ENCODE measurements at places on chromosomes 3 and 15.
A peak's percentile ranks its signal among the peaks of the same experiment; 100 is the strongest.

DNA sequence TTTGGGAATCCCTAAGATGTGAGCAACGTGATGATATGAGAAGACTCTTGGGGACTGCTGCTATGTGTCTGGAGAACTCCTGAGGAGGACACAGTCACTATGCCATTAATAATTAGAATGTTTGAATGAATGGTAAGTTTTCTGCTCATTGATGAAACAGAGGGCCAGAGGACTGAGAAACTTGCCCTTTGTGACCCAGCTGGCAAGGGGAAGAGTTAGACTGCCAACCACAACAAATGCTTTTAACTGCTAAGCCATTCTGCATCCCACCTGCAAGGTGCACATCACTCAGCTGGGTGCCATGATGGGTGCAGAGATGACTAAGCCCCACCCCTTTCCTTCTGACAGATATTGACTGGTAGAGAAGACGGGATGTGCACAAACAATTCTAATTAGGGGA lies 249.6 kb downstream of the THRB start:
- no peak for DNase-seq

DNA sequence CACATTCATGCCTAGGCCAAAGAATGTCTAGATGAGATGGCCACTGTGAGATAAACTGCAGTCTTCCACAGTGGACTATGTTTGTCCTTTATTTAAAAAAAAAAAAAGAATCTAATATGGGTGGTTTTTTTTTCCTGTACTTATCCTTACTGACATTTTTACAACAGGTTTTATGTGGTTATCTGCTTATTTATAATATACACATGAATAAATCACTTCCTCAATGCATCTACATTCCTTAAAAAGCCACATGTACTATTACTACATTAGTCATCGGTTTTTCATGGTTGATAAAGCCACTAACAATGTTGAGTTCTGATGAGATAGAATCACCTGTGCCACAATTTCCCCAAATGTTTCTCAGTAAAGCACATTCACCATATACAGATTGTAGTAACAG lies 341.3 kb upstream of the THBS1 start:
- no peak for DNase-seq

- DNase-seq: no peak
Measured at GRCh38 chr3:42115215-42115614, 24.1 kb downstream of the TRAK1 start.

GRCh38 chr3:48945432-48945831 lies 26.8 kb downstream of the ARIH2 start:
- DNase-seq: no peak

DNA sequence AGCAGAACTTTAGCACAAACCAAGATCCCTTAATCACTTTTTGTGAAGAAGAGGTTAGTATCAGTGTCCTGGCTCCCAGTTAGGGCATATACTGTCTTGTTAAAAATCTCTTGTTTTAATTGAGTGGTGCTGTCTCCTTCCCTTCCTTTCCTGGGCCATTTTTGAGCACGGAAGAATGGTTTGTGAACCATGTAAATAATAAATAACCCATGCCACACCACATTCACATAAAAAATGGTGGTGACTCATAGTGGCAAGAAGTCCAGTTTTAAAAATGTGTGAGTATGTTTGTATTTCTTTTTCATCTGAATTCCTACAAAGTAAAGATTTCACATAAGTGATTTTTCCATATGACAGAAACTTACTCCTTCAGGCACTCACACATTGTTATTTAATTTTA lies 59.1 kb upstream of the SPRED1 start:
- DNase-seq: no peak

- no peak for DNase-seq
Measured at GRCh38 chr3:112817271-112817670, 29.4 kb downstream of the CD200R1L start.

DNA sequence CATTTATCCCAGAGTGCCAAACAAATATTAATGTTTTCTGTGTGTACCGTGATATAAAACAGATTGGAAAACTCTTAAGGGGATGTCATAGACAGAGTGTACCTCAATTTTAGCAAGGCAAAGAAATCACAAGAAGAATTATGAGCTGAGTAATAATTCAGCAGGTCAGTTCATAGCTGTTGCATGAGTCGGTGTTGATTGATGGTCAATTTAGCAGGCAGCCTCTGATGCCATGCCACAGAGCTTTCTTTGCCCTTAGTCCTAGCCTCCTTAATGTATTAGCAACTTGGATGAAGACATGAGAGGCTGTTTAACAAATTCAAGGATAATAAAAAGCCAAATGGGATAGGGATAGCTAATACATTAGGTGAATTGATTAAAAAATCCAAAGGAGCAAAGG lies 6.8 kb downstream of the SLC35A5 start:
- DNase-seq: no peak

DNA sequence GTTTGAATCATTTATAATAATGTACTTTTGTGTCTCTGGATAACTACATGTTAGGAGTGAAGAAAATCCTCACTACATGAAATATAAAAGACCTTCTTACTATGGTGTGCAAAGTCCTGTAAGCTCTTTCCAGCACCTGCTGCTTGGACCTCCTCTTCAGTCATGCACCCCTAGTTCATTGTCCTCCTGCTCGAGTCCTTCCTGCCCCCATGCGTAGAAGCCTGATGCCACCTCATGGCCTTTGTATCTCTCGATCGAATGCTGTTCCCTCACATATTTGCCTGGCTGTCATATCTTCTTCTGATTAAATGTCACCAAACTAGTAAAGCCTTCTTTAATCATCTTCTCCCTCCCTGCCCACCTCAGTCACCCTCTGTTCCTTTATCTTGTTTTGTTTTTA lies 49.9 kb upstream of the SUCLG2 start:
- peak; percentile 22 for DNase-seq

DNA sequence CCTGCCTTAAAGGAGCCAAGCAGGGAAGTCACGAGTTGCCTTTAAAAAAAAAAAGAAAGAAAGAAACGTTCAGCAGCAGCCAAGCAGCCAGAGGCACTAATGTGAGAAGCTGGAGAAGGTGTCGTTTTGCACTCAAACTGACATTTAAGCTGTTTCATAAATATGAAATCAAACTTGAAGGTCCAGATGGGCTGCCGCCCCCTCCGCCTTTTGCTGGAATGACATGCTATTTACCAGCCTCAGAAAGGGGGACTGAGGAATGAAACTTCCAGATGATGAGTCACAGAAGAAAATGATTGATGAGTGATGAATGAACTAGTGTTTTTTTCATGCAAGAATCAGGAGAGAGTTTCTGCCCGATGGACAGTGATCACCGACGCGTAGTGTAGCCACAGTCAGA lies 396.8 kb downstream of the IGSF11 start:
- DNase-seq: no peak

GRCh38 chr3:136465296-136465695 lies 215.2 kb downstream of the PCCB start:
- no peak for DNase-seq

DNA sequence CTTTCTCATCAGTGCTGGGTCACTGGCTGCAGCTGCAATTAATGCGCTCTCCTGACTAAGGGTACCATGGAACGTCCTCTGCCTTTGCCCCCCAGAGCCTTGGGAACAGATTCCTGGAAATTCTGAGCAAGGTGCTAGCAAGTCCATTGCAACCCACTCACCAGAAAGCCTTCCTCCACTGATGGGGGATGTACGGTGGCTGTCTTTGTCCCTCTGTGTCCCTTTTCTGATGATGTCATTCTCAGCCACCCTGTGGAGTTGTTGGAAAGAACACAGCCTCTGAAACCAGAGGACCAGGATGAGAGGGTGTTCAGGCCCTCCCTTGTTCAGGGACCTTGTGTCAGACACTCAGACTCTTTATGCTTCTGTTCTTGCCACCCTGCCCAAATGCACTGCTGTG lies 38.1 kb upstream of the ZBTB38 start:
- no peak for DNase-seq

DNA sequence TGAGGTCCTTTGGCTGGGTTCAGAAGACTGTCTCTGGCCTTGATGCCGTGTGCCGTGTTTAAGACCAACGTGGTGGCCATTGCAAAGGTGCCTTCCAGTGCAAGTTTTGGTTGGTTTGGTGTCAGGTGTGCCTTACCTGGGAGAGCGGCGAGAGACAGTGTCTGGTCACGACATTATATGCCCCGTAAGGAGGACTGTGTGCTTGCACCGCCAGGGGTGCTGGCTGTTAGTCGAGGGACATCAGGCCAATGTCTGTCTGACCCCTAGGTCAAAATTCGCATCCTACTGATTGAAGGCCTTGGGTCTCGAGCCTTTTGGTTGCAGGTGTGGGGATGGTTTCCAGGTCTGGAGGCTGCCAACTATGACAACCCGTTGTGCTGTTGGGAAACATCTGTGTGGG lies 111.9 kb downstream of the SNRPN start:
- DNase-seq: no peak

- no peak for DNase-seq
Measured at GRCh38 chr3:140375002-140375401, 302.9 kb upstream of the TRIM42 start.

- no peak for DNase-seq
Measured at GRCh38 chr3:12586403-12586802, 29.5 kb downstream of the MKRN2 start.

- DNase-seq: no peak
Measured at GRCh38 chr3:123618076-123618708, 33.3 kb upstream of the HACD2 start.

GRCh38 chr3:98764472-98764884 lies 1.3 kb downstream of the ST3GAL6 start:
- no peak for DNase-seq

DNA sequence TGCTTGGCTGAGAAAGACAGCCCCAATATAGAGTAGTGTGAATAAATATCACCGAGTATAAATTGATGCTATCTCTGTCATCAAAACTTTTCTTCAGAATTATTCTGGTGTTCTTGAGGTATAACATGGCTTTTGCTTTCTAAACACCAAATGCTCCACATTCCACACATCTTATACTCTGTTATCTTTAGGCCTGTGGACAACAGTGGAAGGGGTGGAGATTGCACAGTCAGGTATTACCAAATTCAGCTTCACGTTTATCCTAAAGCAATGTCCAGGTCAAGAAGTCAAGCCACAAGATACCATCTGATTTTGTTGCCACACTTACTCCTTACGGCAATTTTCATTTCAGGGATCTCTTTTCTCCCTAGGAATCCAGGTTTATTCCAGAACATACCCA lies 394.8 kb downstream of the SI start:
- DNase-seq: no peak

GRCh38 chr15:59924096-59924495 lies 80.0 kb upstream of the FOXB1 start:
- no peak for DNase-seq

GRCh38 chr3:117751651-117752050 lies 1042.1 kb downstream of the TUSC7 start:
- DNase-seq: no peak

DNA sequence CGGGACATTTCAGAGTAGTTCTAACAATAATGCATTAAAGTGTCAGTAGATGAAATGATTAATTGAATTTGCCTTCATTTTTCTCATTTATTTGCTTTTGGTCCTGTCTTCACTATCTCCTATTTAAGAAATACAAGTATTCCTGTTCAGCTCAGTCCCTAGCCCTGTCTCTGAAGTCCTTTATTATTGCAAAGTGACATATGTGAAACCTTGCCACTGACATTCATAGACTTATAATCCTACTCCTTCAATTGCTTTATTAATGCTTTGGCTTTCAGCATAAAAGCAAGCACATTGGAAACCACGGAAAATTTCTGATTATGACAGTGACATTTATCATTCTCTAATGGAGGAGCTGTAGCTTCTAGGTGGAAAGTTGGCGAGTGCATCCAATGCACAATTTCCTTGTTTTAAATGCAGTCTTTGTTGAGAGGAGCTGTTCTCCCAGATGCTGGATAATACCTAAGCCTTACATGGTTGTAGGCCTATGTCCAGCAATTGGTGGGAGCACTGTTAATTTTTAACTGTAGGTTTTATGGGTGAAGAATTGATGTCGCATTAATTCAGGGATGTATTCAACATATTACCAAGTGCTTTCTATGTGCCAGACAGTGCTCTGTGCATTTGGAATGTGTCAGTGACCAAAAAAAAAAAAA lies 337.8 kb downstream of the FEZF2 start:
- DNase-seq: no peak

DNA sequence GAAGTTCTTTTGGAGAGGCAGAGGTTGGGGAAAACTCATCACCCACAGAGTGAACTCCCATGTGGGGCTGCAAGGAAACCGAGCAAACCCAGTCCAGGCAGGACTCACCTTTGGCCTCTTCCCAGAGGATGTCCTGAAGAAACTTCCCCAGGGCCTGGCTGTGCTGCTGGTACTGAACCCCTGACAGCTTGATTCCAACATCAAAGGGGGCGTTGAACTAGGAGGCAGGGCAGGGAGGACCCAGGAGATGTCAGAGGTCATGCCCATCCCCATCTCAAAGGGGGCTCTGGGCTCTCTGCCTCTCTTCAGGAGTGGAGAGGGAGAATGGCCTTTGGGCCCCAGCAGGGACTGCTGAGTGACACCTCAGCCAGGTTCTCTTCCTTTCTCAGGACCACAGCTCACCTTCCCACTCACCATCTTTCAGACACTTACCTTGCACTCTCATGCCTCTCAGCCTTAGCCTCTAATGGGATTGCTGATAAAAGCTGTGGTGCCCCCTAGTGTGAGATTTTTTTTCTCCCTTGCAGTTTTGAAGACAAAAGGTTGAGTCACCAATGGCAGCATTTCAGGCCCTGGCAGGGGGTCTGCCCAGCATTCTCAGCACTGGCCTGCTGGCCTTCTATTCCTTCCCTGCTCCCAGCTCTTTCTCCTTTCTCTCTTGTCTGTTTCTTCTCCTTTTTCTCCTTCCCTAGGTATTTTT lies 6.0 kb downstream of the GHRL start:
- peak; percentile 62 for DNase-seq
